NCI-H1930 (cell line): ENCODE measurements at places on chromosomes 6 and 20.

GRCh38 chr20:32707691-32708581 is 34.2 kb upstream of the C20orf203 start:
- DNase-seq: no peak

DNA sequence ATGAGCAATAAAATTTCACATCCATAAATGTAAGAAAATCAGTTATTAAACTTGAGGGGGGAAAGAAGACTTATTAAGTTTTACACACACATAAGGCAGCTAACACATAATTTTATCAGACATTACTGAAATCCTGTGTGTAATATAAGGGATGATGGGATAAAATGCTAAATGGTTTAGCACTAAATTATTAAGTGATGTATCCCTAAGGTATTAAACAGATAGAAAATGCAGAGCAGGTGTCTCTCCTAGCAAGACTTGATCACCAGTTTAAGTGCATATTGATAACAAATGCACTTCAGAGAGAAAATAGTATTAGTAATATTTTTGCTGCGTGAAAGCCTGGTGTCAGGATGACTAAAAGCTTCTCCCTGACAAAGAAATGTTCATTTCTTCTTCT is 172.8 kb upstream of the ZFP64 start:
- no peak for DNase-seq

GRCh38 chr6:33147807-33148666 is 44.2 kb downstream of the COL11A2 start:
- DNase-seq: no peak

- no peak for DNase-seq
These were observed 1.4 kb downstream of the NCR2 start for GRCh38 chr6:41336824-41337223.

DNA sequence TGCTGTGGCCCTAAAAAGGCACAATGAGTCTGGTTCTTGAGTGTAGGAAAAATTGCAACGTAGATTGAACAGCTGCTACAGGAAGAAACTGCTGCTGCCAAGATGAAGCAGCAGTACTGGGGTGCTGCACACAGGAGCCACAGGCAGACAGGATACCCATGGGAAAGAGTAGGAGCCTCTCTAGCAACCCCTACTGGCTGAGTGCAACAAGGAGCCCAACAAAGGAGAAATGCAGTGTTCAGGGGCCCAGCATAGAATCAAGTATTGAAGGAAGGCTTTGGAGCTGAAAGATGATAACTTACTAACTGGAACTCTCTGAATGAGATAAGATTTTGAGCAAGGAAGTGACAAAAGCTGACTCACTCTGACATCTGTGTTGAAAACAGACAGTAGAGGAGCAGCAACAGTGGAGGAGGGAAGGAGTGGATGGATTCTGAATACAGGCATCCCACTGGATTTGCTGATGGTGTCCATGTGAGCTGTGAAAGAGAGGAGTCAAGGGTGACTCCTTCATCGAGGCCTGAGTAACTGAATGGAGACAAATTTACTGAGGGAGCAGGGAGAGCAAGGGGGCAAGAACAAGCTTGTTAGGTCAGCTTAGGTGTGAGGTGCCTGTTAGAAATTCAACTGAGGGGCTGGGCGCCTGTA is 534.7 kb upstream of the JARID2 start:
- DNase-seq: no peak

DNA sequence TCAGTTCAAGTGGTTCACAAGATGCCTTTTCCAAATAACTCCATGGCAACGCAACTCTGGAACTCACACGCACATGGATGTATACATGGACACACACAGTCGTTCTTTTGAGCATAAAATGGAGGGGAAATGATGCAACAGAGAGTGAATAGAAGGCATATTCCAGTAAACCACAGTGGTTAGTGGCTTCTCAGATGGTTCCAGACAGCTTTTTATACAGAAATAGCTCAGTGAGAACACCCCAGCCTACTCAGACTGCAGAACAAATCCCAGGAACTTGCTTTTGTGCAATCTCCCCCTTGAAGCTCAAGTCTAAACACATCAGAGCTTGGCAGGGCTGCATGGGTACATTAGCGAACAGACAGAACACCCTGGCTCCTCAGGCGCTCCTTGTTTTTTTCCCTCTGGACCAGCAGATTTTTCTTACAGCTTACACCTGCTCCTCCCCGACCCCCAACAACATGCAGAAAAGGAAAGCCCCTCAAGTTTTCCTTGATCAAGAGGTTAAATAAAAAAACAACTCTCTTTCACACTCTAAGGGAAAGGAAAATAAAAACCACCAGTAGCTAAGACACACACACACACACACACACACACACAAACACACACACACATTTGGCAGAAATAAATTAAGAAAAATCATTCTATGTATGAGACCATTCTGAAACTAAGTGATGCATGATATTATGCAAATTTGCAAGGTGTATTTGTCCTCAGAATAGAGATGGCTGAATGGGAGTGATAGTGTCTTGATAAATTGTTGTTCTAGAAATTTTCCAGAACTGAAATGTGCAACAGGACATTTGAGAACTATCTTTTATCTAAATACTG is 51.2 kb upstream of the RANBP9 start:
- DNase-seq: no peak
